ENCODE measurements at places on chromosomes 6 and 20.

GRCh38 chr6:138538390-138539031 is 39.2 kb upstream of the NHSL1 start:
- DNase-seq: no peak

DNA sequence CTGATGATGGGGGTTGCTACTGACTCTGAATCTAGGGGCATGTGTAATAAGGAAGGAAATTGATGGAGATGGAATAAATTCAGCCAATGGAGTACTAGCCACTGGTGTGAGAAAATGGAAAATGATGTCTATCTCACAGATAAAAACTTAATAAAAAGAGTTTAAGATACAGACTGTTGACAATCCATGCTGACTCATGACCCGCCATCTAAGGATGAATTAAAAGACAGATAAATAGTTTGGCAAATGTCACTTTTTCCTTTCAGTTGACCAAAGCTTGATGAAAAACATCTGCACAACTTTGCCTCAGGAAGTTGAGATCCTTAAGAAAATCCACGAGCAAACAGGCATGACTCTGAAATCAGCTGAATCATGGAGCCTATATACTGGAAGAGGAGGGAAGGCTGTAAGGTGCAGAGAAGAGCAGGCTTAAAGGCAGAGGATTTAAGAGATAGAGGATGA is 82.6 kb upstream of the BMP5 start:
- no peak for DNase-seq

- no peak for DNase-seq
These were observed 327.3 kb downstream of the PTPRT start for GRCh38 chr20:42862446-42862845.

GRCh38 chr6:40999569-40999968 is 39.5 kb downstream of the UNC5CL start:
- DNase-seq: peak; percentile 20

- DNase-seq: no peak
These were observed 37.4 kb upstream of the TAGAP start for GRCh38 chr6:159082039-159082815.

- no peak for DNase-seq
These were observed 459.2 kb upstream of the RUNX2 start for GRCh38 chr6:44868910-44869309.

DNA sequence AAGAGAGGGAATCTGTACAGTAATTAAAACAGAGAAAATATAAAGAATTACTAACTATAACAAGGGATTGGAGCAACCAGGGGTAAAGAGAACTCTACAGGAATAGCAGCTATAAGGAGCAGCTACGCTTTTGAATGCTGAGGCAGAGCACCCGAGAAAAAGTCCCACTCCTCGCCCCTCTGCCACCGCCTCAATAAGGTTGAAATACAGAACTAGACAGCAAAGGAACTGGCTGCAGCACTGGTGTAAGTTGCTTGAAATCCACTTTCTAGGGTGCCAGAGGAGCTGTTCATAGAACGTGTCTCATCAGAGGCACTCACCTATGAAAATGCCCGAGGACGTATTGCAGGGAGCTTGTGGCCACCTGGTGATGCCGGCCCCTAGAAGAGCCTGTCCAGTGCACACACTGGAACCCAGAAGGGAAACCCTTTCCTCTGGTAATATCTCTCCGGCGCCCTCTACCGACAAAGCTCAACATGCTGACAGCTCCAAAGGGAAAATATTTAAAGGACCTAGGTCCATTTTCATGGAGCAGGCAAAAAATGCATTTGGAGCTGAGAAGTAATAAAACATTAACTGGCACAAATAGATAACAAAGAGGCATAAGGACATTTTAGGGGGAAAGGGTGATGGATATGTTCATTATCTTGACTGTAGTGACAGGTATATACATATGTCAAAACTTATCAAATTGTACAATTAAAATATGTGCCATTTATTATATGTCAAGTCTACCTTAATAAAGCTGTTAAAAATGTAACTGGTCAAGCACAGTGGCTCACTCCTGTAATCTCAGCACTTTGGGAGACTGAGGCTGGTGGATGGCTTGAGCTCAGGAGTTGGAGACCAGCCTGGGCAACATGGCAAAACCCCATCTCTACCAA is 137.4 kb upstream of the HDAC2 start:
- peak; percentile 75 for DNase-seq

DNA sequence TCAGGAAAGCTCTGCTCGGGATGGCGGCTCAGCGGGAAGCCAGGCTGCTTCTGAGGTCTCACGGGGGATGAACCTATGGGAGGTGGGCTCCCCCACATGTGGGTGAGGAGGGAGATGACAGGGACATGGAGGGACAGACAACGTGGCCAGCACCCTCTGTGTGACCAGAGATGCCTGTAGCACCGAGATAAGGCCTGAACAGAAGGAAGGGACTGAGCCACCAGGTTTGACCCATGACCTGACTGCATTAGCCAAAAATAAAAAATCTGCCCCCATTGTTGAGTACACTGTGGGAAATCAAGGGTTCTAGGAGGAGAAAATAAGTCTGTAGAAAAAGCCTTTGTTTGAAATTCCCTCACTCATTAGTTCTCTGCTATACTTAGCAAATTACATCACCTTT is 105.7 kb downstream of the RNASET2 start:
- DNase-seq: no peak

DNA sequence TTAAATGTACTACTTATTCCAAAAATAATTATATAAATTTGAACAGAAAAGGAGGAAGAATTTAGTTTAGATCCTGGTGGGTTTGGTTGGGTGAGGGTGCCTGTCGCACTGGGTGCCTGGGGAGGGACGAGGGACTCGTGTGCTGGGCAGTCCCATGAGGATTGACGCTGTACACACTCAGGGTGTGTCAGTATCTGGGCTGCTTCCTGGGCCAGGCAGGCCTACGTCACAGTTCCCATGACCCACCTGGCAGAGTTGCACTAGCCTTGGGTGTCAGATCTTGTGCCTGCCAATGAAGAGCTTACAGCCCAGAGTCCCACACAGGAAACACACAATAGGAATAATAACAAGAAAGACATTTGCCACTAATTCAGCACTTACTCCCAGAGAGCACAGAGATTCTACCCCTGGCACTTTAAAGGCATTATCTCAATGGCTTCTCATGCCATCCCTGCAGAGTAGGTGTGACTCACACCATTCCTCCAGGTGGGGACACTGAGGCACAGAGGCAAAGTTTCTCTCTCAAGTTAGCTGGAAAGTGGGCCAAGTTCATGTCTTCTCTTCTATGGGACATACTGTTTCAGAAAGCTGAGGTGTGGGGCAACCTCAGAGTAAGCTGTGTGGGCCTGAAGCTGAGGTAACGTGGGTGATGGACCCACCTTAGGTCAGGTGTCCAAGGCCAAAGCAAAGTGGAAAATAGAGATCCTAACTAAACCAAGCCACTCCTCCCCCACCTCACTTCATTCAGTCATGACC is 1.3 kb upstream of the SDCBP2 start:
- peak; percentile 84 for DNase-seq

DNA sequence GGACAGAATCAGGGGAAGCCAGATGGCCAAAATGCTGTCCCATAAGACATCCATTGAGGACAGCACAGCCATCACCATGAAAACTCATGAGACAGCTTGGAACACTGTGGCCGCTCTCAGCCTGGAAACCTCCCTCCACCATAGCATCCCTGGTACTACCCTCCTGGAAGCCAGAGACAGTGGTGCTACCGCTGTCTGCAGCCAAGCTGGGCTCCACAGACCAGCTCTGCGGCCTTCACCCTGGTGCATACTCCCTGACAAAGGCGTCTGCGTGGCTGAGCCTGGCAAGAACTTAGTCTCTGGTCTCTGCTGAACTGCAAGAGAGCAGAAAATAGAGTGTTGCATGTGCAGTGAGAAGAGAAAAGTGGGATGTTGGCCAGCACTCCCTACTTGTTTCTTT is 558.0 kb downstream of the C6orf118 start:
- no peak for DNase-seq

DNA sequence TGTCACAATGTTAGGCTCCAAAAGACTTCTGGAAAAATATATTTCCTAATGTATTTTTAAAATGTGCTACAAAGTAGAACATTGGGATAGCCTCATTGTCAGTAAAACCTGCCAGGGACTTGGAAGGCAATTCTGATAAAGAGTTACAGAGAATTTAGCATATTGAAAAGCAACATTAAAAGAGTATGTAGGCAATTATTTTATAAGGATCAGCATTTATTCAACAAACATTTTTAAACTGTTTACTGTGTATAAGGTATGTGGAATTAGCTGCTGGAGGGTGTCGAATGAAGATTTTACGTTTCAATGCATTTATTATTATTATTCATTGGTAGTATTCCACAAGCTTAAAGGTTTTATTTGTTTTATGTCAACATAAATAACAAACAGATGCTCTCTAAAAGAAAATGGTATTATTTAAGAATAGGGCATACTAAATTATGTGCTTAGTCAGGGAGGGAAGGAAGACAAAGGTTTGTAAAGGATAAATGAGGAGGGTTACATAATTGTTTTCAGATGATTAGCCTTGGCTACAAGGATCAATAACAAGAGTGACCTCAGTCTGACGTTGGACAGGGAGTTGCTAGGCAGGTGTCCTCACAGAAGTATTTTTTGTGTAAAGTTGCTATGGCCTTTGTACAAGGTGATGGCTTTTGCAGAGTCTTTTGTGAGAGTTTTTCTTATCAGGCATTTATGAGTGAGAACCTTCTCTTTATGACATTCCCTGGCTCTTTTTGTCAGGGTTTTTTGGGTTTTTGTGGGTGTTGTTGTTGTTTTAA is 313.4 kb upstream of the PLCB4 start:
- DNase-seq: no peak

GRCh38 chr20:35497780-35498189 is 31.7 kb downstream of the C20orf173 start:
- no peak for DNase-seq

DNA sequence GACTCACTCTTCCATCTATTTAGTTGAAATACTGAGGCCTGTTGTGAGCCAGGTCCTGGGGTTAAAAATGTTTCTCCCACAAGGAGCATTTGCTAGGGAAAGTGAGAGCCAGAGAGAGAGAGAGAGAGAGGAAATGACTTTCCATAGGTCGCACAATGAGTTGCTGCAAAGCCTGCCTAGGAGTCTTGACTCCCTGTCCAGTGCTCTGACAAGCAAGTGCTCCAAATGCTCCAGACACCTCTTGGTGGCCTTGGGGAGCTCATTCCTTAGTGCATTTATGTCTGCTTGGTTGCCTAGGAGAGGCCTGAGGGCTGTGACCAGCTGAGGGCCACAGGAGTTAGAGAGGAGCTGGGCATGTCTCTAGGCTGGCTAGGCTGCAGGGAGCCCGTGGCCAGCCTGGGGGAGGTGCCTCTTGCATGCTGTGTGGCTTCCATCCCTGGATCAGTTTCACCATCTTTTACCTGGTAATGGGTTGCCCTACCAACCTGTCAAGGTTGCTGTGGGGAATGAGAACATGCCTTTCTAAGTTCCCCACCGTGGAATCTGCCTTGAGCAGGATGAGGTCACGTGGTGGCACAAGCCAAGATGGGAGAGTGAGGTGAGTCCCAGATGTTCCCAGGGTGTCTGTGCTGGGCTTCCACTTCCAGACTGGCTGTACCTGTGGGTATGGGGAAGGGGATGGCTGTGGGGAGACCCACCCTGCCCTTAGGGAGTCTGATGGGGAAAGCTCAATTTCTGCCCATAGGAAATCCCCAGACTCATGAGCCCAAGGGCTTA is 105.0 kb downstream of the VEGFA start:
- no peak for DNase-seq

- DNase-seq: no peak
These were observed 279.4 kb downstream of the UBE3D start for GRCh38 chr6:82786248-82786647.

GRCh38 chr6:84618836-84619235 is 145.6 kb downstream of the TBX18 start:
- peak; percentile 64 for DNase-seq

DNA sequence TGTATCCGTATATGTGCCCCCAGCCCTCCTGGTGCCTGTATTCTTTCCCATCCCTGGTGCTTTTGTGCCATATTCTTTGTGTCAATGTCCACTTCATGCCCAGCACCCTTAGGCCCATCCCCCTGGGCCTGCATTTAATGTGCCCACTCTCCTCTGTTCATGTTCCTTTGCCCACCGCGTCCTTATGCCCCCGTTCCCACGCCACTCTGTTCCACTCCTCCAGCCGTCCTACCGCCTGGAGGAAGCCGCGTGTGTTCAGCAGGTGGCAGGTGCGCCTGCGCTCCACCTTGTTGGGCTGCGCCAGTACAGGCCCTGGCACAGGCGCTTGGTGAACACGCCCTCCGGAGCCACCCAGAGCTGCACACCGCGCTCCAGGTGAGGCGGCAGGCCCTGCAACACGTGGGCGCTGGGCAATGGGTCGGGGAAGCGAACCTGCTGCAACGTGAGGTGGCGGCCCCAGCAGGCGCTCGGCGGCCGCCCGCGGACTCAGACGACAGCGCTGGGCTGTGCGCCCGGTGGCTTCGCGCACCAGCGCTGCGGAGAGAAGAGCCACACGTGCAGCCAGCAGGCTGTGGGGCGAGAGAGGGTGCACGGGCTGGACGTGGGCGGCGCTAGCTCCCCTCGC is 4.0 kb upstream of the FOXS1 start:
- DNase-seq: peak; percentile 64

DNA sequence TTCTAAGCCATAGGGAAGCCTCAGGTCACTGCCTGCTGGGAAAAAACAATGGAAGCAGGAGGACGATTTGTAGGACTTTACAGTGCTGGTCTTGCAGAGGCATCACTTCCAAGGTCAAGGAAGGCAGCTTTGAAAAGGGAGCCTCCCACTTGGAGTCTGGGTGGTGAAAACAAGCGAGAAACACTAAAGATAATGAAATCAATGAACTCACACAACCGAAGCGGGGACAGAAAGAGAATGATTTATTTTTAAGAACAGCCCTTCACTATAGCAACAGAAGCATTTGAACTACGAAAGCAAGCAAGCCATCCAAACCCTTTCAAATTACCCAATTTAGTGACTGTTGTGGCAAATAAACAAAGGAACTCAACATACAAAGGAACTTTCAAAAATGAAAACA is 227.5 kb downstream of the THBS2 start:
- DNase-seq: no peak

DNA sequence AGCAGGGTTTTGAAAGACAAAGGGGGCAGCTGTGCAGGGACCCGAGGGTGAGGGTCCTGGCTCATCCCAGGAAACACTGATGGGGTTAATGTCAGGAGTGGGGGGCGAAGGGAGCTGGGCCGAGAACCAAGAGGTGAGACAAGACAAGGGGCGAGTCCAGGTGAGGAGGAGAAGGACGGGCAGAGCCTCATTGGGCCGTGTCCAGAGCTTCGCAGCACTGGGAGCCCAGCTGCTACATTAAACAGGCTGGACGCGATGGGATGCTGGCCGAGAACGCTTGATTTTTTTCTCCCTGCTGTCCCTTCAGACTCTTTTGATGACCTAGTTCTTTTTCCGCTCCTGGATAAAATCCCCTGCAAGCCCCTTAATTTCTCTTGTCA is 172.8 kb upstream of the SNX9 start:
- no peak for DNase-seq

- no peak for DNase-seq
These were observed 2.1 kb downstream of the TNFRSF21 start for GRCh38 chr6:47307362-47308197.
